ENCODE measurements at places on chromosomes 12 and 14.

- no peak for DNase-seq
Observed at GRCh38 chr12:95553197-95553943, 2.1 kb upstream of the USP44 start.

DNA sequence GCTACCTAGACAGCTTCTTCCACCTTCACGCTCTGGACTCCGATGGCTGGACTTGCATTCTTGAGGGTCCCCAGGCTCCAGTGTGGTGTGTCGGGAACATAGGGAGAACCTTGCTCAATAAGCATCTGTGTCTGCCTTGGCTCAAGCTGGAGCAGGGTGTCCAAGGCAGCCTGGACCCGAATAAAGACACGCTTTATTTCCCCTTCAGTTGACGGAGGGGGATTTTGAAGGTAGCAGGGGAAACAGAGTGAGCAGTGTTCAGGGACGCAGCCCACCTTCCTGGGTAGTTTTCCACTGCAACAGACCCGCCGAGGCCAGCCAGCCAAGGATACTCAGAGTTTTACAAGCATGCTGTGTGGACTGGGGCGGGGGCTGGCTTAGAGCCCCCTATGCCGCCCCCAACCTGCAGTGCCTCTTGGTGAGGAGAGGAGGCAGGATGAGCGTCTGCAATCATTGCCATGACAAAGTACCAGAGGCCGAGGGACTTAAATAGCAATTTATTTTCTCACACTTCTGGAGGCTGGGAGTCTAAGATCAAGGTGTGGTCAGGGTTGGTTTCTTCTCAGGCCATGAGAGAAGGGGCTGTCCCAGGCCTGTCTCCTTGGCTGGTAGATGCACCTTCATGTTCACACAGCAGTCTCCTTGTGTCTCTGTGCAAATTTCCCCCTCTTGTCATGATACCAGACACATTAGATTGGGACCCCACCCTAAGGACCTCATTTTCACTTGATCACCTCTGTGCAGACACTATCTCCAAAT lies 201.2 kb downstream of the CHST11 start:
- no peak for DNase-seq

DNA sequence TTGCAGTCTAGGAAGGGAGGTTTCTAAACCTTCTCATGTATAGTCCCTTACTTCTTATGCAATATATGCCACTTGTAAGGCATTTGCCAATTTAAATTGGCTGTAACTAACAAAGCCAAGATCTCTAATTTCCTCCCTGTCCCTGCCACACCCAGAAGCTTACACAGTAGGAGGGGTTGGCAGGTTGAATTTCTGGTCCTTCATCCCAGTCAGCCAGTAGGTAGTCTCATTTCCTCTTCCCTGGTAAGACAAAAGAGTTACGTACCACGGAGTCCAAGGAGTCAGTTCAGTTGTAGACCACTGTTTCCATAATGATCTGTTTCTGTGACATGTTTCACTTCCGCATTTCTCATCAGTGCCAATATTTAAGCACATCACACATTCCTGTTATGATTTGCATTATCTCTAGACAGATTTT lies 47.0 kb upstream of the PLBD1 start:
- DNase-seq: no peak

DNA sequence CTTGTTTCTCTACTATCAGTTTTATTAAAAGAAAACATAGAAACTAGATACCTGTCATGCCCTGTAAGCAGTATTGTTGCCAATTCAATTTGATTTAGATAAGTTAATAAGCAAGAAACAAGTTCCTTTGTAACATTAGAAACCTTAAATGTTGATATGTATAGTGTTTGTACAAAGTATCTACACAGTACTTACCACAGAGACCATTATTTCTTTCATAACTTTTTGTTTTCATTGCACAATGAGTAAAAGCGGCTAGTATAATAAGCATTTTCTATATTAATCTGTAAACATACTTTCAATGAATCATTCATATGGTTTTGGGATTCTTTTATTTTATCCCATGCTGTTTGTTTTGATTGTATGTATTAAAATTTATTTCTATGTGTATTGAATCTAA lies 305.1 kb downstream of the TTC6 start:
- no peak for DNase-seq

- no peak for DNase-seq
Observed at GRCh38 chr12:24664161-24664880, 284.6 kb downstream of the BCAT1 start.

DNA sequence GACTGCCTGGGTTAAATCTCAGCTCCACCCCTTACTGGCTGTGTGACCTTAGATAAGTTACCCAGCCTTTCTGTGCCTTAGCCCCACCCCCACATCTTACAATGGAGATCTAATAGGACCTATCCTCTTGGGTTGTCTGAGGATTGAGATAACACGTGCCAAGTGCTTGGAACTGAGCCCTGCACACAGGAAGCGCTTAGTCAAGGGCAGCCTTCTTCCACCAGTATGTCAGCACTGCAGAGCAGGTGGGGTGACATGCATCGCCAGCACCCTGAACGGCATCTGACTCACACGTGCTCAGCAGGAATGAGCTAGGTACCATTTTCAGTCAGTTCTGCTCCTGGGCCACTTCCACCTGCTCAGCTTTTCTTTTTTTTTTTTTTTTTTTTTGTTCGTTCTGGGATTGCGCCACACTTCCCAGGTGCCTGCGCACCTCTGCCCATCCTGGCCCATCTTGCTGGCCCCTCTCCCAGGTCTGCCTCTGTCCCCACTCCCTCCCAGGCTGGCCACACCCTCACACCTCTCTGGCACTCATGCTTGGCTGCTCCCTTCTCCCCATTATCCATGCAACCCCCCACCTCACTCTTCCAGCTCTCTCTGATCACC lies 19.6 kb downstream of the LGMN start:
- no peak for DNase-seq

DNA sequence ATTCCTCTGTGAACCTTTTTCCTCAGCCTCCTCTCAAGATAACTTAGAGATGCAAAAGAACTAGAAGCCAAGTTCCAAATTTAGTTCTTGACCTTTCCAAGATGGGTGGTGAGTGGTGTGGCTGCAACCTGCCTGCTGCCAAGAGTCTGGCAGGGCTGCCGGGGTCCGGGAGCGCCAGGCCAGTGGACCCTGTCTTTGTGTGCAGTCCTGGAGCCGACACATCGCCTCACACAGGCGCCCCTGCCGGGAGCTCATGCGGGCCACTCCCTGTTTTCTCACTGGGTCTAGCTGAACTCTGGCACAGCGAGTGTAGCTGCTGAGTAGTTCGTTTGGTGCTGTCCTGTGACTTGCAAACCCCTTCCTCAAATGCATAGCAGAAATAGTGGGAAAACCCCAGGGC lies 84.9 kb downstream of the CACNA1C start:
- DNase-seq: no peak

DNA sequence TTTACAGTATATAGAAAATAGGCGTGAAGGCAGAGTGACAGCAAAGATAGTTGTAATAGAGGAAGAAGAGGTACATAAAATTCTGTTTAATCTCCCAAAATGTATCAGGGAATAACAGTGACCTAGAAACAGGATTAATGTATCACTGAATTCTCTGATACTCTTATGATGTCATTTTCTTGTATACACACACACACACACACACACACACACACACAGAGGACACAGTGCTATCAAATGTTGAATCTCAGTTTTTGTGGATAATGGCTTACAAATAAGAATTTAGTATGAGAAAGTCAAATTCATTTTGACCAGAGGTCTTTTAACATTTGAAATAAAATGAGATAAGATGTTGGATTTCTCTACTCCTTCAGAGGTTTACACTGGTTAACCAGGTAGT lies 4.3 kb upstream of the LRIG3 start:
- DNase-seq: no peak

- no peak for DNase-seq
Observed at GRCh38 chr12:48744251-48745008, 27.9 kb upstream of the CCNT1 start.

- DNase-seq: no peak
Observed at GRCh38 chr12:41980390-41980789, 164.3 kb downstream of the GXYLT1 start.

GRCh38 chr14:79576424-79576823 lies 634.9 kb downstream of the DIO2 start:
- no peak for DNase-seq

Data from stimulated activated CD4-positive, alpha-beta T cell treated with anti-CD3 and anti-CD28 coated beads, Interleukin-1b, Interleukin-23, amount 100 ng/mL, for 1 hour (primary cell).